BE2C (cell line): ENCODE measurements at places on chromosomes 6 and 20.

DNA sequence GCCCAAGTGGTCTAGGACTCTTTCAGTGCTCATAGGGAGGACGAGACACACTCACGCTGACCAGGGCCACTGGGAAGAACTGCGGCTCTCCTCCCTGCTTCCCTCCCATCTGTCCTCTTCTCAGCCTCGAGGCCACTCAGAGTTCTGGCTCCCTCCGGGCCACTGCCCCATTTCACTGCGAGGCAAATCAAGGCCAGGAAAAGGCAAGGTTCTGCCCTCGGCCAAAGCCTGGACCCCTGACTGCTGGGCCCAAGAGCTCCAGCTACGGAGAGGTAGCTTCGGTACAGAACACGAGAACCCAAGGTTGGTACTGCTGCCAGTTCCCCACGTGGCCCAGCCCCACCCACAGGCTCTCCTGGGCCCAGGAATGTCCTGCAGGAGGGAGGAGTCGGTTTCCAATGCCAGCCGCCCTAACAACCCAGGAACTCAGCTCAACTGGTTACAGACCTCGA lies 14.7 kb downstream of the PI16 start:
- no peak for DNase-seq

DNA sequence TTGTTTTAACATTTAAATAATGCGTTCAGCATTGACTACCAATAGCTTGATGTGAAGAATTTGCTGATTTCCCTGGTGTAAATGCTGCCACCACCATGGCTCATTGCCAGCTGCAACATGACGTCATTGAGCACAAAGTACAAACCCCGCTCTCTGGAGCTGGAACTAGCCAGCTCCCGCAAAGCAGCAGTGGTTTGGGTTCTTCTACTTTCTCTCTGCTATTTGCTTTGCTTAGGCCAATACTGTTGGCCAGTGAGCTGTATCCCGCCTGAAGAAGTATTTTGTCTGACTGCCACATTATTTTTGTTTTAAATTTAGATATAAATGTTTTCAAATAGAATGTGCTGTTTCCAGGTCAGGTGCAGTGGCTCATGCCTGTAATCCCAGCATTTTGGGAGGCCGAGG lies 47.4 kb upstream of the KIF13A start:
- no peak for DNase-seq

GRCh38 chr20:56949318-56949717 lies 317.1 kb downstream of the BMP7 start:
- no peak for DNase-seq

GRCh38 chr20:31722257-31723068 lies at the start of gene BCL2L1:
BCL2L1 (minus strand) TSS chr20:31722868; CDS start chr20:31722218, 650 bp downstream.
- peak; percentile 89 for DNase-seq

GRCh38 chr6:118223316-118223715 lies 316.3 kb downstream of the SLC35F1 start:
- no peak for DNase-seq

GRCh38 chr20:19048995-19049501 lies 163.4 kb upstream of the SLC24A3 start:
- no peak for DNase-seq

GRCh38 chr6:122008101-122008999 lies 391.1 kb upstream of the HSF2 start:
- DNase-seq: no peak

DNA sequence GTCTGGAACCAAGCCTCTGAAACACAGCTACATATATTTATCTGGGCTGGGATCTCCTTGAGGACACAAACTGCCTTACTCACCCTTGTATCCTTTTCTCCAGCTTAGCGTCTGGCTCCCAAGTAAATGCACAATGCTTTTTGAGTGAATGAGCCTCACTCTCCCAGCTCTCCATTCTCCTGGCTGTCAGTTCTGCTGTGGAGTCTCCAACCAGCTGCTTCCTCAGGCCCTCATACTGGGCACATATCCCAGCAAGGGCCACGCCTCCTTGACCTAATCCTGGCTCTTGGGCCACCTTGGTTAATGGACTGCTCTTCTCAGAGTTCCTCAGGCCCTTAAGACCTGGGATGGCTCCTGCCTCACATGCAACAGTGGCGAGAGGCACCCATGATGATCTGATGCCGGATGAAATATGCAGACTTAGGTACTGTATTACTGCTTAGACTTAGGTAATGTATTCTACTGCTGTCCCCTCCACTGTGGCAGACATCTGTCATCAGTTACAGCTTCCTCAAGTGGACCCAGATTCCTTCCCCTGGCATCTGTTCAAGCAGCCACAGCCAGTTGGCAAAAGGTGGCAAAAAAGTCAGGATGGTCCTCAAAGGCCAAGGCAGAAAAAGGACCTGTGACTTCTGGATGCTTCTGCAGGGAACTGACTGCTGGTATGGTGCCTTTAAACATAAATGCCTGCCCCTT lies 16.5 kb downstream of the SNHG17 start:
- DNase-seq: no peak

GRCh38 chr6:99905209-99906106 lies 88.6 kb downstream of the MCHR2 start:
- DNase-seq: peak; percentile 15

DNA sequence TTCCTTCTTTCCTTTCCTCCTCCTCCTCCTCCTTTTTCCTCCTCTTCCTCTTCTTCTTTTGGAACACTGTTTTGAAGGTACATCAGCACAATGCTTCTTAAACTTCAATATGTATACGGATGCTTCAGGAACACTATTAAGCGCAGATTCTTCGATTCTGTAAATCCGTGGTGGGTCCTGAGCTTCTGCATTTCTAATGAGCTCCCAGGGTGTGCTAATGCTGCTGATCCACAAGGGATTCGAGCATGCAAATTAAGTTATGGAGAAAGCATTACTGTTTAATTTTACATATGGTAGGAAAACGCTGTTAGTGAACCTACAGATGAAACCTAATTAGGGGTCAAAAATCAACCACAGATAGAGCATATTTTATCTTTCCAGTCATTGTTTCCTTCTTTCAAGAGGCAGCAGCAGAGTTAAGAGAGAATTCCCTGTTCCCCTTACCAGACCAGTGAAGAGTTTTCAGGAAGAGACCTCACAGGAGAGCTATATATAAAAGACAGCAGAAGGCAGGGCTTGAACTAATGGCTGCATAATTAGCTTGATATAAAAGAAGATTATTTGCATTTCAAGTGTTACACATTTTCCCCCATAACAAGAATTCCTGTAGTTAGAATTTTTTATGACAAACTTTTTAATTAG lies 47.2 kb downstream of the KIF13A start:
- no peak for DNase-seq
